ENCODE measurements at places on chromosomes 11 and 22.

DNA sequence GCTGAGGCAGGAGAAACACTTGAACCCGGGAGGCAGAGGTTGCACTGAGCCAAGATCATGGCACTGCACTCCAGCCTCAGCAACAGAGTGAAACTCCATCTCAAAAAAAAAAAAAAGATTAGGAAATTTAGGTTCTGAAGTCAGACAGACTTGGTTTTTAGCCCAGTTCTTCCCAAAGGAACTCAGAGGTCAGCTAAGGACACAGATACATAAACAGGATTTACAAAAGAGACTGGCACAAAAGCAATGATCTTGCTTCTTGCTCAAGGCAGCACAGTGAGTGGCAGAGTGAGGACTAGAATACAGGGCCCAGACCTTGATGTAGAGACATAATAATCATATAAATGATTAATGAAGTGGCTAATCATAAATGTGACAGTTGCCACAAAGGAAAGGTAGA is 25.4 kb upstream of the RRAS2 start:
- ATAC-seq: no peak

DNA sequence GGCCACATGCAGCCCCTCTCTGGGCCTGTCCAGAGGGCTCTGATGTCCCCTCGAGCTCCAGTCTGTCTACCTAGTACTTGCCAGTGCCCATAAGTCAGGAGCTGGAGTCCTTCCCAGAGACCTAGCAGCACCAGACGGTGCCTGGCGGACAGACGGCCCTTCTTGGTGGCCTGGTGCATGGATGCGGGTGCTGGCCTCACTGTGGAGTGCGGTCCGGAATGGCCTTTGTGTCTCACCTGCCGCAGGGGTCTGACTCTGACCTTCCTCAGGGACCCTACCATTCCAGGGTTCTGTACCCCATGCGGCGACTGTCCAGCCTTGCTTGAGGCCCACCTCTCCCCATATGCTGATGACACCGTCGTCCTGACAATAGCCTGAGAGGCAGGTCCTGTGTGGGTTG is 29.4 kb upstream of the SMIM38 start:
- ATAC-seq: no peak

DNA sequence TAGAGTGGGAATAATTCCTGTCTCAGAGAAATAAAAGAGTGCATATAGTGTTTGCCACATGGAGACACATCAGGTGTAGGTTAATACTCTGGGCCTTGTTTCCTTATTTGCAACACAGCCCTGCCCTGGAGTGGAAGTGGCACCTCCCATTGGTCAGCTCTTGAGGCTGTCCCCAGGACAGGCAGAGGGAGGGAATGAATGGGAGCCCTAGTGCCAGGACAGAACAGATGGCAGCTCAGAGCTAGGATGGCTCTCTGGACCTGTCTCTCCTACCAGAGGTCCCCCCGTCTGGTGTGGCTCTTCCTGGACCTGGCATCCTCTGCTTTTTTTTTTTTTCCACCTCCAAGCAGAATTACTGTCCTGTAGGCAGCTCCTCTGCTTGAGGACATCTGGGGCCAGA is 35.6 kb downstream of the LIMK2 start:
- ATAC-seq: peak; percentile 40

DNA sequence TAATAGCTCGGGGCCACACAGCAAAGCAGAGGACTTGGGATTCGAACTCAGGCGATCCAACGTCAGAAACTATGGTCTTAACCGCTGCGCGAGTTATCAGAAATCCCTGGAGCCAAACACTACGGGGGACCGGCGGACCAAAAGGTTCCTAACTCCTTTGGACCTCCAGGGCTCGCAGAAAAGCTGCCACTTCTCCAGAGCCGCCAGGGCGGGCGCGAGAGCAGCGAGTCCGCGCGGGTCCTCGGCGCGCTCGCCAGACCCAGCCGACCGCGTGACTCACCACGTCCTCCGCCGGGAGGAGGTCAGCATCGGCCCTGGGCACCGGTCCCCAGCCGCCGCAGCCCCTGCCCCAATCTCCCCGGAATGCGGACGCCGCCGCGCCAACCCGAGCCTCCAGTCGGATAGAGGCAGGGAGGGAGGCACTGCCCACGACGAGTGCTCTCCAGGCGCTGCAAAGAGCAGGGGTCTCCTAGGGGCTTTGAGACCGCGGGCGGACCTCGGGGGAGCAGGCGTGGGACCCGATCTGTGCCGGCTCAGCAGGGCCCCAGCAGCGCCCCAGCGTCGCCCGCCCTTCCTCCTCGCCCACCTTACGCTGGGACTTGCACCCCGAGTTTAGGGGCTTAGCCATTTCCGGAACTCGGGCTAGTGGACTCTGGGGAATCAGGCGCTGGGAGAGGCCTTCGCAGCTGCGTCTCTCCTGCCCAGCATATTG is 6.2 kb upstream of the ALX4 start:
- peak; percentile 87 for ATAC-seq

GRCh38 chr11:70063121-70063520 is 15.0 kb upstream of the ANO1 start:
- no peak for ATAC-seq

- ATAC-seq: no peak
Measured at GRCh38 chr11:134576721-134577171, 164.7 kb upstream of the B3GAT1 start.

DNA sequence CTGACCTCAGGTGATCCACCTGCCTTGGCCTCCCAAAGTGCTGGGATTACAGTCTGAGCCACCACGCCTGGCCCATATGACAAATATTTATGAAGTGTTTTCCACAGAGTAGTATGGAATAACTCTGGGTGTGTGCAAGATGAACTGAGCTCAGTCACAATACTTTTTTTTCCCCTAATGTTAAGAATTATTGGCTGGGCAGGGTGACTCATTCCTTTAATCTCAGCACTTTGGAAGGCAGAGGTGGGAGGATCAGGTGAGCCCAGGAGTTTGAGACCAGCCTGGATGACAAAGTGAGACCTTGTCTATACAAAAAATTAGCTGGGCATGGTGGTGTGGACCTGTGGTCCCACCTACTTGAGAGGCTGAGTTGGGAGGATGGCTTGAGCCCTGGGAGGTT is 6.4 kb downstream of the PTPRJ start:
- no peak for ATAC-seq

GRCh38 chr11:112367461-112367860 is 106.8 kb upstream of the PLET1 start:
- ATAC-seq: no peak

- no peak for ATAC-seq
Measured at GRCh38 chr22:50441428-50441993, 33.3 kb downstream of the SBF1 start.

- peak; percentile 97 for ATAC-seq
Measured at GRCh38 chr22:31857247-31857646, 87.1 kb upstream of the YWHAH start.

- no peak for ATAC-seq
Measured at GRCh38 chr11:77278595-77279506, 22.6 kb downstream of the GDPD4 start.

GRCh38 chr22:43988116-43988820 is 33.0 kb downstream of the SAMM50 start:
- ATAC-seq: no peak

DNA sequence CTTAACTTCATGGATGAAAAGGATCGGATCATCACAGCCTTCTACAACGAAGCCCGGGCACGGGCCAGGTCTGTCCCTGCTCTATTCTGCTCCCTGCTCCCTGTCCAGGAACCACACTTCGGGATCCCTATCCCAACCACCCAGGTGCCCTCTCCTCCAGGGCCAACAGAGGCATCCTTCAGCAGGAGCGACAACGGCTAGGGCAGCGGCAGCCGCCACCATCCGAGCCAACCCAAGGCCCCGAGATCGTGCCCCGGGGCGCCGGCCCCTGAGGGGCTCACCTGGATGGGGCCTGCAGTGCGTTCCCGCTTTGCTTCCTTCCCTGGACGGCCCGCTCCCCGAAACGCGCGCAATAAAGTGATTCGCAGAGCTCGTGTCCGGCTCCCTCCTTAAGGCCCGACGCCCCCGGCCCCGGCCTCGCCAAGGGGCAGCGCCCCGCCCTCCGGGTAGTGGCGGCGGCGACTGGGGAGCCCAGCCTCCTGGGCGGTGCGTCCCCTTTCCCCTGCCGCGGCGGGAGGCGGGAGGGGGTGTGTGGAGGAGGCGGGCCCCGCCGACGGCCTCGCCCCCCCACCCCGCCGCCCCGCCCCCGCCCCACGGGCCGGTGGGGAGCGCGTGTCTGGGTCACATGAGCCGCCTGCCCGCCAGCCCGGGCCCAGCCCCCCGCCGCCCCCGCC is at the start of gene VEGFB:
TSS of gene VEGFB (plus strand) at position 672 of the 674 bp plus-strand sequence. CDS start 250 bp downstream, outside the sequence.
- peak; percentile 48 for ATAC-seq

GRCh38 chr11:10181811-10182210 is 112.2 kb downstream of the SBF2 start:
- no peak for ATAC-seq

DNA sequence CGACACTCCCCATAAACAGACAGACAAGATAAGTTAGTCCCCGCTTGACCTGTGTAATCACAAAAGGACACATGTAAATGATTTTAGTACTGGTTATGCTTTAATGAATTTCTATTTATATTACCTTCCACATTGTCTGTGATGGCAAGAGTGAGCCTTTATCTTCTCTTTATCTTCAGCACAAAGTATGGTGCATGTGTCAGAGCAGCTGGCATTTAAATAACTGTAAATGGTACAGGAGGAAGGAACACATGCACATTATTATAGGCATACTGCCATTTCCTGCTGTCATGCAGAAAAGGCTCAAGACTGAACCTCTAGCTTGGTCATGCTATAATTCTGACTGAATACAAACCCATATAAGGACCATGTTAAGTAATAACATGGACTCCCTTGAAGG is 1342.7 kb upstream of the TENM4 start:
- ATAC-seq: peak; percentile 22

DNA sequence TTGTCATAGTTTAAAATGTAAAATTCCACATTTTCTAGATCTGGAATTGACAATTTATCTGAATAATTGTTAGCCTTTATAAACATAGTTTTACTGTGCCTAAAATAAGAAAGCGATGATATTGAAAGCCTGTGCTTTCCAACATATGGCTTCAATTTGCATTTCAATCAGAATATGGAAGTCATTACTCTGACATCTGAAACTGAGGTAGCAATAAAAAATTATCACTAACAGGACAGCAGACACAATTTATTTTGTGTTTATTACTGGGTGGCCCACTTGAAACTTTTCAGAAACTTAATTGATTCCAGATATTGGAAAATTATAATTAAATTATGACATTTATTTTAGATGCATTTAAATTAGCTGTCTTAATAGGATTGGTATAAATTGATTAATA is 78.5 kb downstream of the TMEM135 start:
- ATAC-seq: no peak

- ATAC-seq: peak; percentile 98
Measured at GRCh38 chr11:128187835-128188234, 399.5 kb downstream of the ETS1 start.

DNA sequence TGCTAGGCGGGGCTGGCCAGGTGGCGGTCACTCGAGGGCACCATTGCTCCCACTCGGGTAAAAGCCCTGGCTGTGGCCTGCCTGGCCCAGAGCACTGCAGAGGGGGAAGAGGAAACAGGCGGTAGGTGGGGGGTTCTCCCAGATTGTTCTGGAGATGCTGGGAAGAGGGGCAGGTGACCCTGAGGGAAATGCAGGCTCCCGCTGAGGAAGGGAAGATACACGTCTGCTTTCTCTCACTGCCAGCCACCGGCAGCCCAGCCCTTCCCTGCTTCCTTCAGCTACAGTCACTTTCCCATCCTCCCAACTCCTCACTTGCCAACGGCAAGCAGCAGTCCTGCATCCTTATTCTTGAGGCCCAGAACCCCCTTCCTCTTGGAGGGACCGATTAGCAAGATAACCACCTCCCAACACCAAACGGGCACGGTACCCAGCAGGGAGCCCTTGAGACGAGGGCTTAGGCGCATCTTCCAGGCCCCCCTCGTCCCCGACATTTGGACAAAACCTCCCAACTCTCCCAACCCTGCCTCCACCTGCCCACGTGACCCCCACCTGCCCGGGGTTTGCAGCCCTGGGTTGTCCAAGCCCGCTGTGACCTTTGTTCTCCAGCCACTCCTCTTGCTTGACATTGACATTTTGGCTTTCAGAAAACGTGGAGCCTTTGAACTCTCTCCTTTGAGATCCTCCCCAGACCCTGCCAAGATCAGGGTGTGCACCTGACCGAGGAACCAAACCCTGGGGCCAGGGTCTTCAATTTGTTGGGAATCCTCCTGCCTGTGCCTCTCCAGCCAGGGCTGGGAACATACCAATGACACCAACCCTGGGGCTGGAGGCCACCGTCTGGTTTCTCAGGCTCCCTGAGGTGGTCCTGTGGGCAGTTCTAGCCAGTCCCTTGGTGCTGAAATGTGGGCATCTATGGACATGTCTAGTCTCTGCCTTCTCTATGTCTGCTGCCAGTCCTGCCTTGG is 48.8 kb upstream of the TTLL12 start:
- no peak for ATAC-seq

Measured in motor neuron (in vitro differentiated cells).